Activated CD4-positive, alpha-beta T cell treated with anti-CD3 and anti-CD28 coated beads, Interleukin-2, amount 50 U/mL, for 24 hours (primary cell): ENCODE measurements at places on chromosomes 13 and 19.

DNA sequence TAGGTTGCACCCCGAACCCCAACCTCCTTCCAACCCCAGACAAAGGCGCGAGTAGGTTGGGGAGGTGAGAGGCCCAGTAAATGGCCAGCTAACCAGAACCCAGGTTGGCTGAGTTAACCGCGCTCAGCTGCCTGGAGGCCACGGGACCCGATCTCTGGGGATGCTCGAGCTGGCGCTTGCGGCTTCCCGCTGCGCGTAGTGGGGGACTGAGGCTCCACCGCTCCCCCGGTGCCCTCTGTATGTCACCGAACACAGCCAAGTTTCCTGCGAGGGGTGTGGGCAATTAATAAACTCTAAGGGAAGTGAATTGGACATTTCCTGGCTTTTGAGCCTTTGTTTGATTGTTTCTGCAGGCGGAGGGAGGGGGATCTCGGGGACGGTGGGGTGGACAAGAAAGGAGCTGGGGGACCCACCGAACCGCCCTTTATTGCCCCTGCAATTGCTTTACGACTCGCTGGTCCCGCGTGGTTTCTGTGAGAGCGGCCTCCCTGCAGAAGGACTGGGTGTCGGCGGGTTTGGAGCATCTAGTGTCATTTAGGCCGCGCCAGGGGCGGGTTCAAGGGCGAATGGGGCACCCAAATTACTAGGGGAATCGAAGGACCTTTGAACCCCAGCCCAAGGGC lies 3.5 kb upstream of the ZIC5 start:
- no peak for DNase-seq

GRCh38 chr13:93413972-93414717 lies 187.5 kb downstream of the GPC6 start:
- no peak for DNase-seq

GRCh38 chr19:3058009-3058820 lies 4.1 kb downstream of the TLE5 start:
- DNase-seq, result no peak

GRCh38 chr13:96491103-96491502 lies 401.2 kb downstream of the HS6ST3 start:
- DNase-seq, result no peak

DNA sequence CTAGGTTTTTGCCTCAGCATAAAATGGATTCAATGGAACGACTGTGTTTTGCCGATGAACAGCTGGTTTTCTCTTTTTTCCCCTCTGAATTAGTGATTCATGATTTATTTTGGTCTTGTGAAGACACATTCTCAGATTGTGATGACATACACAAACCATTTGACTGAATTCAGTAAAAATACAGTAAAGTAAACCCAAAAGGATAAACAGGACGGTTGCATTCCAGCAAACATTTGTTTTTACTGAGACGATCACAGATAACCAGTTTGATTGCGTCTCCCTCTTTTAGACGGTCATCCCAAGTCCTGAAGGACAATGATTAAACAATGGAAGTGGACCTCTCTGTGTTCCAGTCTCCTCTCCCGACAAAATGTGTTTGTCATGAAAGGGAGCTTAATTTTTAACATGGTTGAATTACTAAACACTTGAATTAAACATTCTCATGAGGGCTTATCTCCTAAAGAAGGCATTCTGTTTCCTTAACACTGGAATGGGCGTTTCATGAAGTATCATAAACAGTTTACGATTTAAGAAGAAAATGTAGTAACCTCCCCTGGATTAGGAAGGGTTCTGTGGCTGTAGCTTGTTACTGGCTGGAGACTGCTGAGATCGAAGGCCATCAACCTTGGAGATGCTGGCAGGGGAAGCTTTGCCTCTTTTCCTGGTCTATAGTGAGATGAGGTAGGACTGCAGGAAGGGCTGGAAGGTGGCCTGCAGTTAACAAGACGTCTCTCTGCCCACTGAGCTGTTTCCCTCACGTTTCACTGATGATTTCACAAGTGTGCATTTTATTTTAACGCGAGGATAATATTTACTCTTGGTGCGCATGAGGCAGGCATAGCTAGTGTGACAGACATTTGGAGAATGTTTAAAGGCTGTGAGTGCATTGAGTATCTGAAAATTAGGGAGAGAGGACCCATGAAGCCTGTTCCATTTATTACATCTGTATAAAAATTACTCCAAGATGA lies 457.9 kb downstream of the FGF9 start:
- no peak for DNase-seq

- no peak for DNase-seq
Observed at GRCh38 chr19:16627928-16628182, 149 bp downstream of the MED26 start.

- no peak for DNase-seq
Observed at GRCh38 chr19:9891609-9892373, 44.5 kb downstream of the OLFM2 start.
